ENCODE measurements at places on chromosomes 4 and X.

DNA sequence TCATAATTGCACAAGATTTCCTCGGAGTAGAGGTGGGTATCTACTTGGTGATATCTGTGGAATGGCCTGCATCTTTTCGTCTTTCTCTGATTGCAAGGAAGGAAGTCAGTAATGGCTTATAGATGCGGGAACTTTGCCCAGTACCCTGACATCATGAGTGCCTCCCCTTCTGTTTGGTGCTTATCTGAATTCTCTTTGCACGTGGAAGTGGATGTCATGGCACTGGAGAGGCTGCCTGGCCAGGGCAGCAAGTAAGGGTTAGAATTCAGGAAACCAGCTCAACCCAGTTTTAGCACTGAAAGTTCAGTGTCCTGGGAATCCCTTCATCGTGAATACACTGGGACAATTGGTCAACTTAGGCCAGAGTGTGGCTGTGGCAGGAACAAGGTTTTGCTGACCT is 83.5 kb upstream of the RAPGEF2 start:
- DNase-seq: no peak

DNA sequence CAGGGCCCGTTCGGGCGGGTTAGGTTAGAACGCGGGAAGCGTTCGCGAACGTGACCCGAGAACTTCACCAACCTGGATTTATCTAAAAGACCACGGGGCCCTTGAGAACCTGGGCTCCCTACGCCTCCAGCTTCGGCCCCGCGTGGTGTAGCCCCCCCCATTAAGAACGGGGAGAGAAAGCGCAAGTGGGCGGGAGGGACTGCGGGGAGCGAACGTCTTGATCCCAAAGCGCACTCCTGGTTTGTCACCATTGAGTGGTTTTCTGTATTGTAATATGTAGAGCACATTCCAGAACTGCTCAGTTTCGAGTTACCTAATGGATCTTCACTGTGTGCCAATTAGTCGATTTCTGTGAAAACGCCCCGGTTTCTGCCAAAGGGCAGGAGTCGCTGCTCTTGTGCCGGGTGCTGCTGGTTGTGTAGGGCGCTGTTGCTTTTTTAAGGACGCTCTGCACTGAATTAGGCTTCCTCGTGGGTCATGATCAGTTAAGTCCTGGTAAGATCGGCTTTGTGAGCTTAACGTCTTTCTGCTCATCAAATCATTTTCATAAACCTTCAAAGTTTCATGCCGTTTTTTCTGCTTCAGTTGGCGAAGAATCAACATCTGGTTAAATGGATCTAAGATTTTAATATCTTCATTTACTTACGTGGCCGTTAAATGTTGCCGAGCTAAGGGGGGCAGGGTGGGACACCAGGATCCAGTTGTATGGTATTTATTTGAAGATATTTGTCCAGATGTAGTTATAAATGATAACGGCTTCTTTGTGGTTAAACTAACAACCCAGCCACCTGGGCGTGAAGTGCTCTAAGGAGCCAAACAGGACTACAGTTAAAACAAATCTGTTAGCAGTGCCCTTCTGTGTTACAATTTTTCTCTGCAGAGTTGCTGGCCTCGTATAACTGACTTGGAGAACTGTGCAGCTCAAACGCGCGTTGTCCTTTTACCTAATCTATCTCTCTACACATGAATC is 809 bp downstream of the MND1 start:
- DNase-seq: peak; percentile 7

GRCh38 chrX:30495468-30495867 is 82.1 kb downstream of the TASL start:
- DNase-seq: no peak

- DNase-seq: no peak
Observed at GRCh38 chrX:69211701-69212100, 46.4 kb upstream of the PJA1 start.

GRCh38 chr4:154030152-154030551 is 241.3 kb upstream of the SFRP2 start:
- no peak for DNase-seq

DNA sequence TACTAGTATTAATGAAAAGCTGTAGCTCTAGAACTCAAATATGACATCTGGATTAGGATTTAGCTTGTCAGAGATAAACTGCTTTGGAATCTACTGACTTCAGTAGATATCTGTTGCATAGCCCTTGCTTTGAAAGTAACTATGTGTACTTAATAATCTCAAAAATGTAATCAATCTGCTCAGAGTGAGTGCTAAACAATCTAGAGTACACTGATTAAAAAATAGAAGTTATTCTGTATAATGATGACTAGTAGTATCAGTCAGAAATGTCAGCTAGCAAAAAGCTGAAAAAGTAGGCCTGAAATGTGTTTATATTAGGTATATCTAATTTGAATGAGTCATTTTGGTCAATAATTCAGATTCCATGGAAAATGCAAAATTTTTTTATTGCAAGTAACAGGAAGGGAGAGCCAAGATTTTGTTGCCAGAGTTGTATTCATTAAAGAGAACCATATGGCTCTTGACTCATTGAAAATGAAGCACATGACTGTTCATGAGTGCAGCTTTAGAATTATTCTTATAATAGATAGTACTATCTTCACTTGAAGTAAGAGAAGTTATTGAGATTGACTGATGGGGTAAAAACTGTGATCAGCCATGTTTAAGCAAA is 20.0 kb downstream of the CLCN3 start:
- no peak for DNase-seq

DNA sequence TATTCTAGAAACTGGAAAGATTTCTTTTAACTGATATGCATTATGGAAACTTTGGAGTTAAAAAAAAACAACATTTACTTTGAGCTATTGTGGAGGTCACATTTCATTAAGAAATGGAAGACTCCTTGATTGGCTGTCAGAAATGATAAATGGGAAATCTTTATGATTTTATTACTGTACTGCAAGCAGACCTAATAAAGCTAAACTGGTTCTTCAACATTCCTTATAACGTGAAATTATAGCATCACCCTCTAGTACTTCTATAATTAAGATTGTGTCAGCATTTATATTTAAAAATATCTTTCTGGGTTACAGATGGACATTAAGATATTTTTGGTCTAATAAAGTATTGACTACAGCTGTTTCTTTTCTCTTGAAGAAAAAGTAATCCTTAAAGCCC is 213.8 kb upstream of the PACRGL start:
- no peak for DNase-seq

Measured in stimulated activated CD4-positive, alpha-beta T cell treated with anti-CD3 and anti-CD28 coated beads, Interleukin-1b, Interleukin-23, amount 100 ng/mL, for 1 hour (primary cell).